CD4-positive, alpha-beta T cell treated with Interferon alpha-2 for 1 hour (primary cell): ENCODE measurements at places on chromosomes 7 and 10.
A peak's percentile ranks its signal among the peaks of the same experiment; 100 is the strongest.

GRCh38 chr10:117442521-117442920, 67.3 kb upstream of the PDZD8 start:
- no peak for DNase-seq

DNA sequence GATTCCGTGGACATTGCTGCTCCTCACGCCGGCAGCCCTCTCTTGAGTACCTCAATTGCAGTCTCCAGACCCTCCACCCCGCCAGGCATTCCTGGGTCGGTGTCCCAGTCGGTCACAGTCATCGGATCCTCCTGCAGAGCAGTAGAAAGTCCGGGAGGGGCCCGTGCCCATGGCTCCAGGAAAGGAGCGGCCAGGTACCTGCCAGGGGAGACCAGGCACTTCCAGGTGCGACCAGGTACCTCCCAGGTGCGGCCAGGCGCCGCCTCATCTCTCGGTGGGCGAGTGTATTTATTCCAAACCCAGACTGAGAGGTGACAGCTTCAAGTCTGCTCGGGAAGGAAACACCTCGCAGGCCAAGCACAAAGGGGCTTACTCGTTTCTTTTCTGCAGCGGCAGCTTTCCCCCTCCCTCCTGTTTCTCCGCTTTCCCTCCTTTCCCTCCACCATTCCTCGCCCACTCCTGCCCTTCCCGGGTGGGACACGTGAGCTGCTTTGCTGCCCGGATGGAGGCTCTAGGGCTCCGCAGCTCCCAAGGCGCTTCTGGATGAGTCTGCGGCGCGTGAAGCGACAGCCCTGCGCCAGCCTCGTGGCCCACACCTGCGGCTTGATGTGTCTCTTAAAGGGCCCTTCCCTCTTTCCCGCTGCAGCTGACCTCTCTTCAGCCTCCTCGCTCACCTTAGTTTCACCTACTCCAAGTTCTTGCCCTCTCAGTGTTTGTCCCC, 39.4 kb upstream of the AGK start:
- no peak for DNase-seq

- DNase-seq = no peak
These were observed 302.2 kb downstream of the RPS24 start for GRCh38 chr10:78335691-78336401.

GRCh38 chr7:70571961-70572360, 560.0 kb upstream of the GALNT17 start:
- no peak for DNase-seq

DNA sequence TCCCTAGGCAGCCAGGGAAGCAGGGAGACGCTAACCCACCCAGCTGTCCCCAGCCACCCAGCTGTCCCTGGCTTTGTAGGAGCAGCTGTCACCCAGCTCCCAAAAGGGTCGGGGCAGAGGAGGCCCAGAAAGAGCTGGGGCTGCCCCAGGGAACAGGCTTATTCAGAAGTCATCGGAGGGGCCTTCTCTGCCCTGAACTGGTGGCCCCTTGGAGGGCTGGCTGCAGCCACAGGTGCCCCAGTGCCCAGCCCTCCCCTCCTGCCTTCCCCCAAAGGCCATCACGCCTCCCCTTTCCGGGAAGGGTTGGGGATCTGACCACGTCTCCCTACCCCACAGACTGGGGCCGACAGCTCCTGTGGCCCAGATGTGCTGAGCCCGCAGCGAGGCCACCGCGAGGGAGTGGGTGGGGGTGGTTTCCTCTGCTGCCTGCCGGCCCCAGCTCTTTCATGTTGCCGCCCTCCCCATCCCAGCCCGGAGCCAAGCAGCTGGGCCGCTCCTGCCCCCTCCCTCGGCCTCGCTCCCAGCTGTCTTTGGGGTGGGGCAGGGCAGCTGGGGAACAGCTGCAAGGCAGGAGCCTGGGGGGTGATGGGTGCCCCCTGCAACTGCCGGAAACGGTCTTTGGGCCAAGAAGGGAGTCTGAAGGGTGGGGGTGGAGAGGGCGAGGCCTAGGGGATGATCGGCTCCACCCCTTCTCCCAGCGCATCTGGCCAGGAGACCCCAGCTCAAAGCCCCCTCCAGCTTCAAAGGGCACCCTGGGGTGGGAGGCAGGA, 16.8 kb downstream of the TRIM8 start:
- peak; percentile 55 for DNase-seq

DNA sequence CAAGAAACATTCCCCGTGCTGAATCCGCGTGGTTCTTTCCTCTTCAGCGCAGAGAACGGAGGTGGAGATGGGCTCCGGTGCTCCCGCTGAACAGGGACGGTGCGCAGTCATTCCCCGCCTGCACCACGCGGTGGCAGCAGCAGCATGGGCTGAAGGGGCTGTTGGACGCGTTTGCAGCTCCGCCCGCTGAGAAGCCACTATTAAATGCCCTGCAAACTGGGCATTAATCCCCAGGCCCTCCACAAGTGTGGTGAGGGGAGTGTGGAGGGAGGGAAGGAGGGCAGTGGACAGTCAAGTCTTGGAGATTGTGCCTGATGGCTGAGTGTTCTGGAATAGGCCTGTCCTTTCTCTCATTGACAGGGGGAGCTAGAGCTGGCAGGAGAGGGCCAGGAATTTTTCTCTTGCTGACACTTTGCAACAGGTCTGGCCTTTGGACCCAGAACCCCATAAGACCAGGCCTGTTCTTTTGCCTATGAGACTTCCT, 240.2 kb upstream of the INHBA start:
- peak; percentile 62 for DNase-seq

DNA sequence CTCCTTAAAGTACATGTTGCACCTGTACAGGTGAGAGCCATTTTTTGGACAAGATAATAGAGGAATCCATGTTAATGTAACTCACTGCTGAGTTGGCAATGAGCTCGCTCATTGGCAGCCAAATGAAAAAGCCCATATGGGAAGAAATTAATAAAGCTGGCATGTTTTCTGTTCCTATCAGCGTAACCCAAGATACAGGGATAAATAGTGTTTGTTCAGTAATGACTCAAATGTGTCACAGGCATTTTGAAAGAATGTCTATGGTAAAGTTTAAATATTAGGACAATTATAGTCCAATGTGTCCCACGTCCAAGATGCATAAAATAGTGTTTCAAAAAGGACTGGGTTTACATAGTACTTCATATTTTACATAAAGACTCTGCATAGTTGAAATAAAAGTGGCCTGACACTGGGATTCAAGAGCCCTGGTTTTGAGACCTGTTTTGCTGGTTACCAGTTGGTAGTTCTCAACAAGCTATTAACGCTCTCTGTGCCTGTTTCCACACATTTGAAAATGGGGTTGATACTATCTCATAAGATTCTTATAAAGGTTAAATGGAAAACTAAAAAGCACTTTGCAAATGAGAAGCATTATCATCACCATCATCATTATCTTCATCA, 49.1 kb downstream of the MTURN start:
- DNase-seq = no peak

GRCh38 chr10:11328264-11329061, 283.0 kb downstream of the USP6NL start:
- DNase-seq = no peak

DNA sequence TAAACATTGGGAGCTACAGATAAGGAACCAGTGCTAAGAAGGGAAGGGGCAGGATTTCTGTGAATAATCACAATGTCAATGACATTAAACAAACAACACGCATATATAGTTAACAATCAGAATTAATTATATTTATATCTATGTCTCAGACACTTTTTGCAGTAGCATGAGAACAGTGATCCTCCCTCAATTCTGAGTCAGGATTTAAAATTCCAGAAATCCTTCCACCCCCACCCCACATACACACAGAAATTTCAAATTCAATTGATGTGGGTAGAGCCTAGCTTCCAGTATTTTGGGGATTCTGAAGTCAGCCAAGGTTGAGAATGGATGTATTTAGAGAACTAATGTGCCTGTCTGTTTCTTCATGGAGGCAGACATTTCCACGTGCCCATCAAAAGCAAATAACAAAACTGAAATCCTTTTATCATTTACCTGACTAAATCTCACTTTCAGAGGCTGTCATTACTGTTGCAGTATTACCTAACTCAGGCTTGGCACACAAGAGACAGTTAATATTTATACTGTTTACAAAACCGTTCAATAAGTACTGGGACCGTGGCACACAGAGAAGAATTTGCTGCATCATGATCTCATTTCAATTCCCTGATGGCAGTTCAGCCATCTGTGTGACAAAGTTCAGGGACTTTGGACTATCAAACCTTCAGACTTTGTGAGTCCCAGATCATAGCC, 116.6 kb upstream of the PALS2 start:
- no peak for DNase-seq

- no peak for DNase-seq
These were observed 53.5 kb upstream of the FRMD4A start for GRCh38 chr10:14384116-14384730.

DNA sequence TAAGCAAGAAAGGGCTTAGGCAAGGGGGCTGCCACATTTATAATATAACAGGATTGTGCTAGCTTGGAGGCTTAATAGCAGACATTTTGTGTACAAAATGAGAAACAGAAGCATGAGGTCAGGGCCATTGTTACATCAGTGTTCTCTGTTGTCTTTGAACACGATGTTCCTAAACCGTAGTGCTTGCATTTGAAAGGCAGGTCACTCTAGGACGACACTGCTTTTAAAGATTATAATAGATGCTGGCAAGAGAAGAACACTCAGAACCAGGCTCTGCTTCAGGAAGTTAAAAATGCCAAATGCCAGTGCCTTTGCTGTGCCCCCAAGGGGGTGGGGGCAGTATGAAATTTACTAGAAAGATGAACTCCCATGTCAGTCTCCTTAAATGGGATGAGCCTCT, 91.1 kb downstream of the SORCS3 start:
- DNase-seq = no peak

GRCh38 chr10:6275022-6275997, 72.6 kb downstream of the PFKFB3 start:
- peak; percentile 93 for DNase-seq

DNA sequence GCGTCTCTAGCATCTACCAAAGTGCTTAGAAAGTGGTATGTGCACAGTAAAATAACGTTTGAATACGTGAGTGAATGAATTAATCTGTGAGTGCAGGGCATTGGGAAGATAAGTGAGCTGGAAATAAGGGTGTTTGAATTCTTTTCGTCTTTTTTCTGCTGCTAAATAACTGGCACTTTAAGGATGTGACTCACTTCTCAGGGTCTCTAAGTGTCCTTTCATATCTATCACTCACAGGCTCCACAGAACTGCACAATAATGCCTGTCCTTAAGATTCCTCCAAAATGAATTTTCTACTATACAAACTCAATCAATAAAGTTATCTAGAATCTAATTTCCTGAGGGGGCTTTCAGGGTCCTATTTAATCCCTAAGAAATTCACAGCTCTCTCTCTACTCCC, 3.2 kb upstream of the DGKB start:
- no peak for DNase-seq
